ENCODE measurements at places on chromosomes 1 and 21.

DNA sequence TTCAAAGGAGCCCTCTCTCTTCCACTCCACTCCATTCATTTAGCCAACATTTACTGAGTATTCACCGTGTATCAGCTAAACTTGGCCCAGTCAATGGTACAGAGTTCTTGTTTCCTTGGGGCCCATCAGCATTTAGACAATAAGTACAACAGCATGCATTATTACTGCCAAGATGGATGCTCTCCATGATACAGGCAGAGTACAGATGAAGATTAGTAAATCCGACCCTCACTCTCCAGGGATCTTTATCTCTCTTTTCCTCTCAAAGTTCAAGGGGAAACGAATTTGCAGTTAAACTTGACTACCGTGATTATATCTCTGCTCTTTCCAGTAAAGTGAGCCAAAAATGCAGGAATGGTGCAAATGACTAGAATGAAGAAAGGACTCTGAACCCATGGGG lies 184.6 kb upstream of the DUSP10 start:
- no peak for DNase-seq

- DNase-seq: no peak
Measured at GRCh38 chr1:93219443-93219842, 38.9 kb downstream of the CCDC18 start.

- no peak for DNase-seq
Measured at GRCh38 chr1:230028602-230029223, 38.3 kb upstream of the GALNT2 start.

DNA sequence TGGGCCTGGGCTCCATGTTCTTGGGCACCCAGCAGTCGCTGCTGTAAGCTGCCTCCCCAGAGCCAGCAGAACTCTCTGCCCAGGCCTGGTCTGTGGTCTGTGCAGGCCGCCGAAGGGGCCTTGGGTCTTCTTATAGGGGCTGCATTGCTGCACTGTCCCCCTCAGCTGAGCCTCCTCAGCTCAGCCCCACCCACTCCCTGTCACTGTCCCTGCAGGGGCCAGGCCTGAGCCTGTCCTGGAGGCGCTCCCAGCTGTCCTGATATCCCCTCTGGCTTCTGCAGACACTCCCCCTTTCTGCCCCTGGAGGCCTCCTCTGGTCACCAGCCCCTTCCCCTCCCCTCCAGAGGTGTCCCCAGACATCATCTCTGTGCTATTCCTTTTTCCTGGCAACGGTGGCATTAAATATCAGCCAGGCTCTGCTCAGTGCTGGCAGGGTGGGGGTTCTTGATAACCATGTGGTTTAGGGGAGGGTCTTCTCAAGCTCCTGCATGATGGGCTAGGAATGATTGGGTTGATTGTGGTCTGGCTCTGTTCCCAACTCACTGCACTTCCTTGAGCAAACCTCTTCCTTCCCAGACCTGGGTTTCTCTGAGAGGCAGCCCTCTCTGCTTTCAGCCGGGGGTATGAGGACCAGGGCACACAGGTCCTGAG lies 3.7 kb upstream of the FOXO6 start:
- no peak for DNase-seq

DNA sequence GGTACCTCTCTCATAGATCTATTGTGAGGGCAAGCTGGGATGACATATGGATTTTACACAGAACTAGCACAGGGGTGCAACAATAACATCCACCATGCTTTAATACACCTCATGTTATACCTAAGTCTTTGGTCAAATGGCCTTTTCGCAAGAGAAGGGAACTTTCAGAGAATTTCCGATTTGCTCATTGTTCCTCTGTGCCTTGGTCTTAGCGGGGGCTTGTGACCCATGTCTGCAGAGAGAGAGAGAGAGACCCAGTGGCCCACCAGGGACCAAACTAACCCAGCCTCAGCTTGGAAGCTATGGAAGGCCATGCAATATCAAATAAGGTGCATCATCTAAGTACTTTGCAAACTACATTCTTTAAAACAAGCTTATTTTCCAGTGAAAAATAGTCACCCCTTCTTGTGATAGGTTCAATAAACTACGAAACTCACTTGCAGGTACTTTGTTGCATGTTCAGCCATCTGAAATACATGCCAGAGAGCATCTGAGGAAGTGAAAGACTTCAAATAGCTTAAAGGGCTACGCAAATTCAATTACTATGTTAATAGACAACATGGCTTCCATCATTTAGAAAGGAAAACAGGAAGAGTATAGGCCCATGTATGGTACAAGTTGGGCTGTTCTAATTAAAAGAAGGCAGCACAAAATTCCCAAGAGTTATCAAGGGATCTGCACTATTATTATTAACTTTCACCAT lies 100.7 kb downstream of the KCNN3 start:
- DNase-seq: no peak

- DNase-seq: no peak
Measured at GRCh38 chr21:21807598-21807903, 809.3 kb downstream of the NCAM2 start.

GRCh38 chr1:98963064-98963758 lies 41.5 kb downstream of the PLPPR5 start:
- DNase-seq: no peak

DNA sequence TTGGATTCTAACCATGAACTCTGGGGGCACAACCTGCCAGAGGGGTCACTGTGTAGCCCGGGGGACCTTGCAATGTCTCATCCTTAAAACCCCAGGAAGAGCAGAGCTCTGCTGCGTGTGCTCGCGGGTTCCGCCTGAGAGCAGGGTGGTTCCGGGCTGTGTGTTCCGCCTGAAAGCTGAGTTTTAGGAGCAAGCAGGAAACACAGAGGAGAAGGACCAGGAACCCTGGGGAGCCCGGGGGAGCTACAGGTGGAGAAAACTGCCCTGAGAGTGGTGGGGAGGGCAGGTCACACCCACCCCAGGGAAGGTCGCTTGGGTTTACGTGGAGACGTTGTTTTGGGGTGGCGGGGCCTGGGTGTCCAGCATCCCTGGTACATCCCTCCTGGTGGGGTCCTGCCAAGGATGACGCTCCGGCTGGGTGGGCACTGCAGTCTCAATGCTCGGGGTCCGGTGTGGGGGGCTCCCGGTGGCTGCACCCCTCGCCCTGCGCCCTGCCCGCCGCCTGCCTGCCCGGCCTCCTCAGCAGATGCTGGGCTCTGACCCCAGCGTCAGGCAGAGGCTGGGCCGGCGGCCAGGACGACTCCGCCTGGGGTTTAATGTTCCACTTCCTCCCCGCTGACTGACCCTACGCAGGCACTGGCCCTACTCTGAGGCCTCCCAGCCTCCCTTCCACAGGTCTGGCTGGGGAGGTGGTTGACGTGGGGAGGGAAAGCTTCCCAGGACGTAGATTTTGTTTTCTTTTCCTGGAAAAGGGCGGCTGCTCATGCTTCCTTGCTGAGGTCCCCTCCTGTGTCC lies 17.3 kb upstream of the C1orf159 start:
- DNase-seq: no peak

- no peak for DNase-seq
Measured at GRCh38 chr1:207282496-207283380, 38.7 kb upstream of the CD55 start.

DNA sequence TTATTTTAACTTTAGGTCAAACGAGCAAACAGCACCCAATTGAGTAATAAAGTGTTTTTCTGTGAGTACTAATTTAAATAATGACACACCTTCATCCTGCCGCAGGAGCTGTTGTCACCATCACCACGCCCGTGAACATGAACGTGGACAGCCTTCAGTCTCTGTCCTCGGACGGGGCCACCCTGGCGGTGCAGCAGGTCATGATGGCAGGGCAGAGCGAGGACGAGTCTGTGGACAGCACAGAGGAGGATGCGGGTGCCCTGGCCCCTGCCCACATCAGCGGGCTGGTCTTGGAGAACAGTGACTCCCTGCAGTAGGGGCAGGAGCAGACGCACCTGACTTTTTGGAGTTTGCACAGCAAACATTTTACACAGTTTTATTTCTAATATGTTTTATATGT lies 45.9 kb downstream of the CBS start:
- DNase-seq: no peak

GRCh38 chr1:24900985-24901781 lies 28.9 kb downstream of the RUNX3 start:
- no peak for DNase-seq

DNA sequence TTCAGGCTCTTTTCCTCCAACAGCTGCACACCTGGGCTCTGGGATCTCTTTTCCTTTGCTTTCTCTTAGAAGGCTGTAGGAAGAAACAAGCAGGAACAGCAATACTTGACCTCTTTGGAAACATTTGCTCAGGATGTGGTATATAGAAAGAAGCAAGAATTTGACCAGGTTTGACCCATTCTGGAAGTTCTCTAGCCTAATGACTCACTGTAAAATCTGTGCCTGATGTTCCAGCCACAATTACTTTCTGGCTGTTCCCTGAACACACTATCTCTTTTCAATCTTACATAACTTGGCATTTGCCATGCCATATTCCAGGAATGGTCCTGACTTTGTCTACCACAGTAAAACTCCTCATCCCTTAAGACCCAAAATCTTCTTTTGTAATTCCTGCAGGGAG lies 419.9 kb upstream of the DAB1 start:
- DNase-seq: no peak

- no peak for DNase-seq
Measured at GRCh38 chr1:119635811-119636390, 12.2 kb downstream of the ZNF697 start.

GRCh38 chr1:65866439-65866838 lies 73.7 kb downstream of the PDE4B start:
- DNase-seq: no peak

All from A549 (cell line).